Fibroblast of the aortic adventitia (primary cell): ENCODE measurements at places on chromosomes 16 and 17. TPM values are rescaled to one million over a fixed set of nuclear protein-coding genes. Genes with fewer than 3 reads are reported as not detected.

Gene SEPTIN12
- not detected in 2 replicates for total RNA-seq

Gene GSDMA
- not detected in 2 replicates for total RNA-seq

Gene ATP2C2
- total RNA-seq = not detected in 2 replicates

Gene ABHD15
- total RNA-seq = 5.5 and 15.3 TPM in 2 replicates

Gene SLC5A11
- total RNA-seq = not detected in 2 replicates

Gene HBZ
- total RNA-seq = not detected in 2 replicates

Gene NOG
- not detected in 2 replicates for total RNA-seq

Gene WNT9B
- total RNA-seq = 0.09 TPM in 1 of 2 replicates, not detected in the other

Gene ABCA8
- total RNA-seq = 93.5 and 231 TPM in 2 replicates

Gene ZACN
- total RNA-seq = not detected in 2 replicates

Gene TMEM204
- 5.0 and 22.1 TPM in 2 replicates for total RNA-seq

Gene TLCD1
- 7.8 TPM in 1 of 2 replicates, not detected in the other for total RNA-seq
